ENCODE measurements at places on chromosomes 5 and 9.
A peak's percentile ranks its signal among the peaks of the same experiment; 100 is the strongest.

DNA sequence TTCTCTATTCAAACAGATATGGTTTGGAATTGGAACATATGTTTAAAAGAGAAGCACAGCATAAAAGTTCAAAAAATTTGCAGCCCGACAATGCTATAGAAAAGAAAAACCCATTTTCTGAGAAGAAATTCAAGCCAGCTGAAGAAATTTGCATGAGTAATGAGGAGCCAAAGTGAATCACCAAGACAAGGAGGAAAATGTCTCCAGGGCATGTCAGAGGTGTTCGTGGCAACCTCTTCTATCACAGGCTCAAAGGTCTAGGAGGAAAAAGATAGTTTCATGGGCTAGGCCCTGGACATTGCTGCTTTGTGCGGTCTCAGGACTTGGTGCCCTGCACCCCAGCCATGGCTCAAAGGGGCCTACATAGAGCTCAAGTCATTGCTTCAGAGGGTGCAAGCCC lies 134.8 kb upstream of the ADAMTS16 start:
- DNase-seq: no peak

- DNase-seq: no peak
These were observed 36.4 kb downstream of the PHF2 start for GRCh38 chr9:93612796-93613154.

GRCh38 chr9:137266585-137267453 lies 10.7 kb upstream of the TOR4A start:
- DNase-seq: no peak

DNA sequence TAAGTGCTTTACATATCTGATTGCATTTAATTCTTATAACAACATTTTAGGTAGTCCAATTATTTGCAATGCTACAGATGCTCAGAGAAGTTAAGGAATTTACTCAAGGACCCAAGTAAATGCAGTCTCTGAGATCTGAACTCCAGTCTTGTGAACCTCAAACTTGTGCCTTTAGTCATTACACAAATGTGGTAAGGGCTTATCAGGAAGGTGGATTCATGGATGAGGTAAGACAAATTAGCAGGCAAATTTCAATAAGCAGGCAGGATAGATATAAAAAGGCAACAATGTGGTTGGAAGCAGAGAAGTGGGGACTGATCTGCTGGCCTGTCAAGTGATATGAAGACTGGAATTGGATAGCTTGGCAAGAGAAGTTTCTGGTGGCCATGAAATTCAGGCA lies 29.5 kb downstream of the HMHB1 start:
- no peak for DNase-seq

- no peak for DNase-seq
These were observed 323.6 kb downstream of the SEMA5A start for GRCh38 chr5:9222054-9222976.

GRCh38 chr9:93154293-93154903 lies 20.3 kb upstream of the NINJ1 start:
- DNase-seq: no peak

DNA sequence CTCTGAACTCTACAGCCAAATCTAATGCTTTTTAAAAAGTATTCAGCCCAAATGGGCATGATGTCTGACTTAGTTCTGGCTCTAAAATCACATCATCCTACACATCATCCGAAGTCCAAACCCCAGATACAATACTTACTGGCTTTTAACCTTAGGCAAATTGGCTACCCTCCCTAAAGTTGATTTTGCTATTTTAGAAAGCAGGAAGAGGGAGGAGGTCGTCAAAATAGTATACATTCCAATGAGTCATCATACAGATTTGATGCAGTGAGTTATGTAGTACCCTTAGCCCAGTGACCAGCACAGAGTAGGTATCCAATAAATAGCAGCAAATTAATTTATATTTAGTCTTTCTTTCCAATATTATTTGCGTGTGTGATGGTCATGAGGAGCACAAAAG lies 582.0 kb upstream of the TUSC1 start:
- no peak for DNase-seq

- DNase-seq: no peak
These were observed 6.7 kb downstream of the ANKS6 start for GRCh38 chr9:98789483-98790133.

DNA sequence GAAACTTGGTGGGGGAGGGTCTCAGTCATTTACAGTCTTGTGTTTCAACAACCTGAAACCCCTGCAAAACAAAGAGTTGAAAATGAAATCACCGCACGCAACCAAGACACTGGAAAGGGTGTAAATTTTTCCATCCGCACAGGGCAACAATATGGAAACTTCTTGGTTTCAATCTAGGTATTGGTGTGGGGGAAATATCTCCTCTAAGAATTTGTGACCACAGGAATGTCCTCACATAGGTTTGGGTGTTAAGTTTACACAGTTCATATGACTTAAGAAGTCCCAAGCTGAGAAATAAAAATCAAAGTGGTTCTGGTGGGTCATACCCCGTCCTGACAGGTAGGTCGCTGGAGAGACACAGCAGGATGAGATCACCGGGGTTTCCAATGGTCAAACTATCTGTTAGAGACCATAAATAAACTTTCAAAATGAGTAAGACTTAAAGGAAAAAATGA lies 51.9 kb upstream of the PIP5K1B start:
- DNase-seq: no peak

- no peak for DNase-seq
These were observed 21.7 kb downstream of the NIPAL4 start for GRCh38 chr5:157481666-157482065.

GRCh38 chr5:78587081-78587774 lies 61.3 kb downstream of the LHFPL2 start:
- no peak for DNase-seq

DNA sequence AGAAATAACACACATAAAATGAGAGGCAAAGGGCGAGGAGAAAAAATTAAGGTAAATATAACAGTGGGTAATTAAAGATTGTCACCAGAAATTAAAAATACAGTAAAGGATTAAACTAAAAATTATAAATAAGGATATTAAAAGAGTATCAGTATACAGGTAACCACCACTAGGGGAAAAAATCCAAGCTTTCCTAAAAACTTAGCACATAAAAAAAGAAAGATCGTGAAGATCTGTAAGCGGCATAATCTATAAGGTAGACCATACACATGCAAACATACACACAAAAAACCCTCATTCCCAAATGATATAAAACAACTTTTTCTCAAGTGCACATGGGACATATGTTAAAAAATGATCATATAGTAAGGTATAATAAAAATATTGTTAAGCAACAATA lies 577.3 kb upstream of the NUDT12 start:
- no peak for DNase-seq

DNA sequence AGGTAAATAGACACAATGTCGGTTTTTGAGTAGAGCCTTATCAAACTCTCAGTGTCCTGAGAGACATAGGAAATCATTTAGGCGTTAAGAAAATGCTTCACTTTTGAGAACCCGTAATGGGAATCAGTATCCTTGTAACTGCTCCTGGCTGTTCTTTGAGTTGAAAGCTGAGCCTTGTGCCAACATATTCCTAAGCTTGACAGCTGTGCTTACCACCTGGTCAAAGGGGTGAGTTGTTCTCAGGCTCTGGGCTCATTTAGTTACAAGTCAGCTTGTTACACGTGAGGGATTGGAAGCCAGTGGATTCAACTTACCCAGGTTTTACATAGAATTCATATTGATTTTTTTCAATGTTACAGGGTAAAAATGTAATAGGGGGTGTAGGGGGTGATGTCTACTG lies 145.9 kb downstream of the GABRB2 start:
- no peak for DNase-seq

GRCh38 chr5:135344349-135344748 lies 54.7 kb downstream of the MACROH2A1 start:
- no peak for DNase-seq

DNA sequence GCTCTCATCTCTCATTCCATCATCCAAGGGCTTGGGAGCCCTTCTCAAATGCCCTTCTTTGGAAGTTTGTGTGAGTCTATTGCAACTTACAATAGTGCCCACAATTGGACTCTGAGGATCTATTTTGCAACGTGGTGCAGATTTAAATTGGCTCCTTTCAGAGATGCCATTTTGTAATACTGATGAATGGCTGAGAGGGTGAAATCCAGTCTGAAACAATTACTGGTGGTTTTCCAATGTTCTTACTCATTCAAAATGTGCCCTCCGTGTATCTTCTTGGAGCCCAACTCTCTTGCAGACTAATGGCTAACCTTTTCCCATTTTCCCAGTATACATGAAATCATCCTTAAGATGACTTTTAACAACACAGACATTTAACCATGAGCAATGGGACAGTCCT lies 6.1 kb downstream of the ZNF462 start:
- DNase-seq: no peak

GRCh38 chr9:14075218-14075617 lies 238.7 kb downstream of the NFIB start:
- no peak for DNase-seq

DNA sequence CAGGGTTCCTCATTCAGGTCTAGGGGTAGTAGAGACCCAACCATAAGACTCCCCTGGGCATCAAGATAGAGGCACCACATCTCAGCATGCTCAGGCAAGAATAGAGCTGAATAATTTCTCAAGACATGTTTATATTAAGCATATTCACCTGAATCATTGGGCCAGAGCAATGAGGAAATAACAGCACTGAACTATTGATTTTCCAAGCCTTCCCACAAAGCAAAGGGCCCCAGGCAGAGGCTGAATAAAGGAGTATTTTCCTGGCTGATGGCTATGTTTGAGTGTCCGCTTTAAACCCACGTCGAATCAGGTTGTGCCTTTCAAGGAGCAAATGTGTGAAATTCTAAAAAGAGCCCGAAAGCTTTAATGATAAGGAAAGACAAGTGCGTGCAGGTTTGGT lies 129.2 kb downstream of the HSD17B3 start:
- no peak for DNase-seq

DNA sequence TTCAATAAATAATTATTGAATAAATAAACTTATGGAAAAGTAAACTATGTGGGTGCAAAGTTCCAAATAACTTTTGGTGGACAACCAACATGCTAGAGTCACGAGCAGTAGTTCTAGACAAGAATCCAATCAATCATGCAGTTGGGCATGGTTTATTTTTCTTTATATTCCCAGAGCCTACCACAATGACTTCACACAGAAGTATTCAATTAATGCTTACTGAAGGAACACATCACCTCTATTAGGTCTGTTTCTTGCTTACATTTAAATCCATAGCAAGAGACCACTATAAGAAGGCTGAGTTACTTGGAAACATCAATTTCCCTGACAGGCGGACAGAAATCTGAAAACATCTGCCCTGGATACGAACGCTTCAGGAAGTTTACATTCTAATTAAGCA lies 214.2 kb downstream of the TMEM232 start:
- DNase-seq: no peak

- DNase-seq: no peak
These were observed 218.9 kb downstream of the DIRAS2 start for GRCh38 chr9:90423661-90424193.

DNA sequence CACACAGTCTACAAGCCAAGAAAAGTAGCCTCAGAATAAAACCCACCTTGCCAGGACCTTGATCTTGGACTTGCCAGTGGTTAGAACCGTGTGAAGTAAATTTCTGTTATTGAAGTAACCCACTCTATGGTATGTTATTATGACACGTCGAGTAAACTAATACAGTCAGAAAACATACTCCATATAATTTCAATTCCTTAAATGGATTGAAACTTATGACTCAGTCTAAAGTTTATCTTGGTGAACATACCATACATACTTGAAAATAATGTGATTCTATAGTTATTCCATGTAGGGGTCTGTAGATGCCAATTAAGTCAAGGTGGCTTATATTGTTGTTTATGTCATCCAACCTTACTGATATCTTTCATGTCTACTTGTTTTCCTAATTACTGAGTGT lies 950.7 kb downstream of the TLE4 start:
- DNase-seq: no peak

DNA sequence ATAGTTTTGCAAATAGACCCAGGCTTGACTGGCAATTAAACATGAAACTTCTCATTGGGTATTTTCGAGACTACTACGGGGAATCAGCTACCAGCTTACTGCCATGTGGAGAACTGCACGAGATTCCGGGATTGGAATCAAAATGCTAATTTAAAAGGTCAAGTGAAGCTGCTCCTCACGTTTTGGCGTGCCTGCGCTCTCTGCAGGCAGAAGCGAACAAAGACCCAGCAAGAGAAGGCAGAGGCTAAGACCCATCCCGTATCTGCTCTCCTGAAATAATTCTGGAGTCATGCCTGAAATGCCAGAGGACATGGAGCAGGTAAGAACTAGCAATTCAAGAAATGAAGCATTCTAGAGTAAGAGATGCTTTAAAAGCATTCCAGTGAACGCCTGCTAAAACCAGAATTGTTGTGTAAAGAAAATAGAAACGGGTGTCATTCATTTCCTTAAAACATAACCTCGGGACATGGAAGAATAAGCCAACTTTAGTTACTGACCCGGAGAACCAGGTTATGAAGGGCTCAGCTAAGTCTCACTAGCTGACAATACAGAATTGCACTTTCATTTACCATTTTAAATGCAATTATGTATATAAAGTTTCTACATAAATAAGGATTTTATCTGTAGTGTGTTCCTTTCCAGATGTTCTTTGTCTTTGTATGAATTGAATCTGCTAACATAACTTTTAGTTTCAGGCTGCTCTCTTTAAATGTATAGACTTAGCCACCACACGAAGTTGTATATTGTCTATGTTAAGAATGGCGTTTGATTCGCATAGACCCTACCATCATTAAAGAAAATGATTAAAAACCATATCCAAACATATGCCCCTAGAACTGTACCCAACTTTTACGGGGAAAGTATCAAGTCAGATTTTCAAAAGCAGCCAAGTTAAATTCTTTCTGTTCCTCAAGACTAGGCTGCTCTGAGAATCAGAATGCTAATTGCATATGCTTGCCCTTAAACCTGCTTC lies 2.0 kb upstream of the MAT2B start:
- peak; percentile 70 for DNase-seq

- DNase-seq: no peak
These were observed 24.3 kb upstream of the KCNV2 start for GRCh38 chr9:2693056-2693455.

DNA sequence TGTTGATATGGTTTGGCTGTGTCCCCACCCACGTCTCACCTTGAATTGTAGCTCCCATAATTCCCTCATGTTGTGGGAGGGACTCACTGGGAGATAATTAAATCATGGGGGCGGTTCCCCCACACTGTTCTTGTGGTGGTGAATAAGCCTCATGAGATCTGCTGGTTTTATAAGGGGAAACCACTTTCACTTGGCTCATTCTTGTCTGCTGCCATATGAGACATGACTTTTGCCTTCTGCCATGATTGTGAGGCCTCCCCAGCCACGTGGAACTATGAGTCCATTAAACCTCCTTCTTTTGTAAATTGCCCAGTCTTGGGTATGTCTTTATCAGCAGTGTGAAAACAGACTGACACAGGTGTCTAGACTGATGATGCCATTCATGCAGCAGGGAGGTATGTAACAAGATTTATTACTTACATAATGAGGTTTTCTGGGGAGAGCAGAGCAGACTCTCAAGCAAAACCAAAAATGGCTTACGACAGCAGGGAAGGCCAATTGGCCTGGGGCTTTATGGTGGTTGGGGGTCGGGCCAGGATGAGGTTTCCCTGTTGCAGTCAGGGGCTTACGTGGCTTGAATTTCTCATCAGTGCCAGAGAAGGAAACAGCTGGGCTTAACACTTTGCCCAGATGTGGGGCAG lies 9.5 kb upstream of the COMMD10 start:
- DNase-seq: no peak

GRCh38 chr5:67652201-67652600 lies 455.6 kb upstream of the CD180 start:
- no peak for DNase-seq
